CD4-positive, alpha-beta T cell treated with Interleukin-17A for 4 hours (primary cell): ENCODE measurements at places on chromosomes 16 and 17.
A peak's percentile ranks its signal among the peaks of the same experiment; 100 is the strongest.

GRCh38 chr16:29290631-29291247, 115.8 kb downstream of the NPIPB11 start:
- peak; percentile 64 for DNase-seq

- DNase-seq: no peak
Measured at GRCh38 chr16:83023640-83024039, 396.9 kb downstream of the CDH13 start.

DNA sequence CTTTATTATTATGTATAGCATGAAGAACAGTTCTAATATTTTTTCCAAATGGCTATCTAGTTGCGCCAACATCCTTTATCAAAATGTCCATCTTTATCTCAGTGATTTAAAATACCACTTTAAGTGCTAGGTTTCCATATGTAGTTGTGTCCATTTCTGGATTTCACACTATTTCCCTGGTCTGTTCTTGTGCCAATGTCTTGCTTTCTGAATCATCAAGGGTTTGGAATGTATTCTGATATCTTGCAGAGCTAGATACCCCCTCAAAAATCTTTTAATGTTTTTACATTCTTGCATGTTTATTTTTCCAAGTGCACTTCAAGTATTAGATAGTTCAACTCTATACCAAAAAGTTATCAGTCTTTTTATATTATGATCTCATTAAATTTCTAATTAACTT, 14.3 kb downstream of the MBTD1 start:
- no peak for DNase-seq

DNA sequence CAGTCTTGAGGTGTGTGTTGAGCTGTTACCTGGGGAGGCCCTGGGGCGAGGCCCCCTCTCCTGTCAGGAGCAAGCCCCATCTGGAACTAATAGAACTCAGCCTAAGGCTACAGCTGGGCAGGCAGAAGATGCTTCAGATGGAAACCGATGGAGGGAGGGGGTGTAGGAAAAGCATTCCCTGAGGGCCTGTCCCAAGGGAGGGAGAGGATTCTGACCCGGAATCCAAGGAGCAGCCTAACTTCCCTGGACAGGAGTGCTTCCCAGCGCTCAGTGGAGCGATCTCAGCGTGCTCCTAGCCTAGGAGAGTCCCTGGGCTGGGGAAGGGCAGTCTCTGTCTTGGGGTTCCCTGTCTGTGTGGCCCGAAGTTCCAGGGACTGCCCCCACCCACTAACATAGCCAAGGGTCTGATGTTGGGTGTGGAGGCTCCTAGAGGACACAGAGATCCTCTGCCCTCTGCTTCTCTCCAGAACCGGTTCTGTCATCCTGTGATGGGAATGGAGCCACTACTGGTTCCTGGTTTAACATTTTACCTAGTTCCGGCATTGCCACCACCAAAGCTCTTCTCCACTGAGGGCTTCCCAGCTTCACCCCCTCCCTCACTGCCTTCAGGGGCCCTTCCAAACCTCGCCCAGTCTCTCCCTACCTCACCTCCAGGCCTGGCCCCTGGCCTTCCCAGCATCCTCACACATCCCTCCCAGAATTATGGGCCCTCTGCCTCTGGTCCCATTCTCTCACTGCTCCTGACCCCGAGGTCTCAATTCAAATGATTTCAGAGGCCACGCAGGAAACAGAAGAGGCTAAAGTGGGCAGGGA, 58.7 kb downstream of the RTN4RL1 start:
- no peak for DNase-seq

- no peak for DNase-seq
Measured at GRCh38 chr16:47053895-47054294, 80.4 kb upstream of the DNAJA2 start.

DNA sequence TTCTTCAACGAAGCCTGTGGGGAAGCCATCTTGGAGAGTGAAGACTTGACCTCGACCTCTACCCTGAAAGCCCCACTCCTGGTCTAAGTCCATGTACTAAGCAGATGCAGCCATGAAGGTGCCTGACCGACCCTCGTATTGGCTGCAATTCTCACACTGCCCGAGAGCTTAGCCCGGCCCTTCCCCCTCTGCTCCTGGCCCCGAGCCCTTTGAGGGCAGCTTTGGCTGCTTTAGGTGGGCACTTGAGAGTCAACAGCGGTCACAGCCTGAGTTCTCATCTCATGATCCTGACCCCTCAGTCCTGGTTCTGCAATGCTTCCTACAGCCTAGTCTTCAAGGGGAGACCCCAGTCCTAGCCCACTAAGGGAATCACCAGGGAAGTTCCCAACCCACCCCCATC, 35.9 kb downstream of the SRL start:
- no peak for DNase-seq

DNA sequence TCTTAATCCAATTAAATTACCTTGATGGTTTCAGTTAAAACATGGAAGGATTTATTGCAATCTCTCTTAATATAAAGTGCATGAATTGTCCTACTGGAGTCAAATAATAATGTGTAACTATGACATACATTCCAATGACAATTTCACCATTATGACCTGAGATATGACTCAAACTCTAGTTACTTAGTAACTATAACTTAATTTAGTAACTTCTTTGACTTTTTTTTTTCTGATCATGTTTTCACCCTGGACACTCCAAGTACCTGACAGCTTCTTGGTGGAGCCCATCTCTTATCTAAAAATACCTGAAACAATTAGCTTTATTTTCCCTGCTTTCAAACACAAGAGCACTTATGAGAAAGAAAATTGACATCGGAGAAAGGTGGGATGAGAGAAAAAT, 123.7 kb downstream of the STX8 start:
- no peak for DNase-seq

DNA sequence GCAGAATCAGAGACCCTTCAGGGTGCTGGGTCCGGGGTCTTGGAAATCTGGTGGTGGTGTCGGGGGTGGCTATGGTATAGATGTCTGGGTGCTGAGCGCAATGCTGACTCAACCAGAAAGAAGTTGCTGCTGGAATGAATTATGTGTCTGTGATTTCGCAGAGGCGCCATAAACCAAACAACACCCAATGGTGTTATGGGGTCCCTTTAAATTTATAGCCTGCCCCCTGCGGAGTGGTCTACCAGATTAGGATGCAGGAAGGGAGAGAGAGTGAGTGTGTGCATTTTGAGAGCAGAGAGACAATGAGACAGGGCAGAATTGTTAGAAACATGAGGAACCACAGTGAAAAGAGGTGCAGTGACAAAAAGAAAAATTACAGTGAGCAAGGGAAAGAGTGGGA, 100.7 kb upstream of the CDH11 start:
- no peak for DNase-seq

DNA sequence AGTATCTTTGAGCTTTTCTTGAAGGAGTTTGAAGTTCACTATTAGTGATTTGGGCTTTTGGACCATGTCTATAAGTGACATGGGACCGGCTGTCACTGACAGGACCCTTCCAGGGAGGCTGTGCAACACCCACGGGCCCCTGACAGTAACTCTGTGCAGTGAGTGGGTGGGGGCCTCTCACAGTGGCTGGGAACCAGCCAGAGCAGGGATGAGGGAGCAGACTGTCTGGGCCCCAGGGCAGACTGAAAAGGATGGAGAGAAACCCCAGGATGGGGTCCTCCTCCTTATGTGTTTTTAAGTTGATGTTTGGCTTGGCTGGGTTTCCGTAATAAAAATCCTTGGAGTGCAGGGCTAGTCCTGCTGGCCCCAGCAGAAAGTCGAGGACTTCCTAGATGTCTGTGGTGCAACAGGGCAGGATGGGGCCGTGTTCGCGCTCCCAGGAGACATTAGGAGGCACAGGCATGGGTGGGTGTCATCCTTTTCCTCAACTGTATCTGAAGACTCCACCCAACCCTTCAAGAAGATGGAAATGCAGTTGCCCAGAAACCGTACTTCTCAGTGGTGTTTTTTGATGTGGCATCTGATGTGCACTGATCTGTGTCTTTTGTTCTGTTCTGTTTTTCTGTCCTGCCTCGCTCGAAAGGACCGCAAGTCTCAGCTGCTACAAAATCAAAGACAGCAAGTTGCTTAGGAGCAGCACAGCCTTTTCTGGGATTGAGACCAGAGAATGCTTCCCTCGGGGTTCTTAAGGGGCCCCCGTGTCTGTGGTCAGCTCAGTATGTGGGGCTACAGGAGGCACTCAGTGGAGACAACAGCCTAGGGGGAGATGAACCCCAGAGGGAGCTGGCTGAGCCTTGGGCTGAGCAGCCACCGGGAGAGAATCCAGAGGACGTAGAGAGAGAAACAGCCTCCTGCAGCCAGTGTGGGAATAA, 24.2 kb downstream of the PLD6 start:
- peak; percentile 65 for DNase-seq

DNA sequence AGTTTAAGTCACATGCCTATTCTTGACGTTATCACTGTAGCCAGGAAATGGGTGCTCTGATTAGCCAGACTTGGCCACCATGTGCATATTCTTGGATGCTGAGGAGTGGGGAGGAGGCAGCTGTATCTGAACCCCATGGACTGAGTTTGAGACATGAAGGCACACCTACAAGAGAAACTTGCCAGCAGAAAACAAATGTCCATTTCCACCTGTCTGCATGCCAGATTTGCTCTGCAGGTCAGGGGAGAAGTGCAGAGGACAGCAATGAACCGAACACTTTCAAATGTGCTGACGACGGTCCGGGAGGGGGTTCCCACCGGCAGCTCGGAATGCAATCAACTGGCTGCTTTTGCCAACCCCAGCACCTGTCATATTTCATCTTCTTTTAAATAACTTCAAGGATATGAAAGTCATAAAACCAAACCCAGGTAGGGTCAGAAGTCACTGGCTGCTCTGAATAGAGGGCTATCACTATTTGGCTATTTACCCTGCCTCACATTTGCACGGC, 287.8 kb upstream of the N4BP1 start:
- no peak for DNase-seq

DNA sequence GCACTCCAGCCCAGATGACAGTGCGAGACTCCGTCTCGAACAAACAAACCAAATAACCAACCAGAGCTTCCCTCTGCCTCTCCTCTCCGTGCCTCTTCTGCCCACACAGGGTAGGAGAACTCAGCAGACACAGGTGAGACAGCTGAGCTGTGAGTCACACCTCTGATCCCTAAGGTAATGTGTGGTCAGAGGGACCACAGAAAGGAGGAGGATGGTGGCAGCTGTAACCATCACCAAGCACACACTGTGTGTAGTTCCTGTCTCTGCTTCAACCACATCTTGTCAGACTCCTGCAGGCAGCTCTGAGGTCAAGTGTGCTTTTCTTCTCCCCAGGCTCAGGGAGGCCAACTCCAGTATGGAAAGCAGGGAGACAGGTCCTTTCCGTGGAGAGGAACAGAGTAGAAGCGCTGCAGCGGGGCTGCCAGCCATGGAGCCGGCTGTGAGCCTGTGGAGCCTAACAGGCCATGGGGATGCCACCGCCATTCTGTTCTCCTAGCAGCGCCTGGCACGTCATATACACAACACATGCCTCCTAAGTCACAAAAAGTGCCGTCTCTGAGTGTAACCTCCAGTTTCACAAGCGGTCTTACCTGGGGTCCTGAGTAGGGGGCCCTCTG, 7.1 kb downstream of the NUDT16L1 start:
- peak; percentile 44 for DNase-seq

DNA sequence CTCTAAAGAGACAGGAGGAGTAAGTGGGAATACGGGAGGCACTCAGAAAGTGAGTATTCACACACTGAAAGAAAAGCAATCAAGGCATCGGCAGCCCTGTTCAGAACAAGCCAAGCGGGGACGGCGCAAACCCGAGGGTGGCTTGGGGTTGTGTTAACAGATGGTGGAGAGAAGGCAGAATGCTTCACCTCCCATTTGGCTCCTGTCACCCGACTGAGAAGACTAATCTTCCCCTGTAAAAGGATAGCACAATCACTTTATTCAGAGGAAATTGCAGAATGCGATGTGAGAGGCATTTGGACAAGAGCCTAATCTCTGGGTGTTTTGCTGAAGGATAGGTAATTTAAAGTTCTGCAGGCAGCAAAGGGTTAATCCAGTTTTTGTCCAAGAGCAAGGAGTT, 119.3 kb upstream of the WSCD1 start:
- DNase-seq: no peak
